ENCODE measurements at places on chromosomes 2 and 18. TPM values are rescaled to one million over a fixed set of nuclear protein-coding genes. Genes with fewer than 3 reads are reported as not detected.

The AQP12B gene
- total RNA-seq = not detected

GRCh38 chr18:46019936-46020335 is 52.1 kb downstream of the PSTPIP2 start:
- no peak for DNase-seq

The STARD6 gene
- not detected for total RNA-seq

DNA sequence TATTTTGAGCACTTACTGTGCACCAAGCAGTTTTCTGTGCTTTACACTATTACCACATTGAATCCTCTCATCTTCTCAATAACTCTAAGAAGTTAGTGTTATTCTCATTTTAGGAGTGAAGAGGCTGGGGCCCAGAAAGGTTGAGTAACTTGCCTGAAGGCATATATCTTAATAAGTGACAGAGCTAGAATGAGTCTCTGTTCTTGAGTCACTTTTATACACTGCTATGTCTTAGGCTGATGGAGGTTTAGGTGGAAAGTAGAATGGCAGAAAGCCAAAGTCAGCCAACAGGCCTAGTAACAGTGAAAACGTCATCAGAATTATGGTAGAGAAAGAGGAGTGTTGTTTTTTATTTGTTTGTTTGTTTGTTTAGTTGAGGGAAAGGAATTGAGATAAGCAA is 27.9 kb upstream of the RPE start:
- no peak for DNase-seq

The CCDC74B gene
- not detected for total RNA-seq

DNA sequence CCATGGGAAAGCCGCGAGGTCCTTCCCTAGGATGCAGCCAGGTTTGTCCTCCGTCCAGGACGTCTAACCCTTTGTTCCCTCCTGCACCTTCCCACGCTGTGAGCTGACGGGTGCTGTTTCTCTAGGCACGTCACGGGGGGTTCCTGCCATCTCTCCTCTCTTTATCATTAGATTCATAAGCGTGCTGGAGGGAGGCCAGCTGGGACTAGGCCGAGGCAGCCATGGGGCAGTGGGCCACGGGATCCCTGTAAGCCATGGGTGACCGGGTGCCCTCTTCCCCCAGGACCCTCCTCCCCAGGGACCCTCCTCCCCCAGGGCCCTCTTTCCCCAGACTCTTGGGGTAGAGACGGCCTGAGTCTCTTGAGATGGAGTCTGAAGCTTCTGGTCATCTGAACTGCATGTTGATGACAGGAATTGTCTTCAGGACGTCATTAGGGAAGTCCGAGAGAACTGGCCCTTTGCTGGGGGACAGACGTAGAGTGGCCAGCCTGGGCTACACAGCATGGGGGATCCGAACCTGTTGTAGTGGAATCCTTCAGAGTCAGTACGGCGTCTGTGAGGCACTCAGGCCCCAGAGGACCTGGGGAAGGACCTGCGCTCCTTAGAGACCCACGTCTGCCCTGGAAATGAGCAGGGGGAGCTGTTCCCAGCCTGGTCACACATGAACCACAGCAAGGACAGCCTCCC is 108.1 kb downstream of the TPO start:
- no peak for DNase-seq

GRCh38 chr18:59715445-59715844 is 18.2 kb upstream of the CCBE1 start:
- no peak for DNase-seq

- DNase-seq = no peak
Measured at GRCh38 chr2:232322560-232323327, 55.8 kb upstream of the ALPP start.

The RESP18 gene
- total RNA-seq = not detected

The DUSP2 gene
- total RNA-seq = 0.98 TPM

DNA sequence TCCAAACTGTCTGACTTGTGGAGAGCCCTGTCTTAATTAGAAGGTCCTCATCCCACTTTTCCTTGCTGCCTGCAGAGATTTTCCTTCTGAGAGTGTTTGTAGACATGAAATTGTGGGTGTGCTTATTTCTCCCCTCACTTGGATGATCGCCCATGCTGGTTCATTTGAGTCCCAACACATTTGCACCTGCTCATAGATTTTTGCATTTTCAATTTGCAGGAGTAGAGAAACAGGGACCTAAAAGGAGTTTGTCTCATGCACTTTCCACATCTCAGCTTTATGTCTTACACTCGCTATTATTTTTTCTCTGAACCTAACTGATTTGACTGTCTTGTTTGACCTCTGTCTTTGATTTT is 33.2 kb upstream of the FHL2 start:
- no peak for DNase-seq

- no peak for DNase-seq
Measured at GRCh38 chr2:192137451-192137850, 57.3 kb downstream of the TMEFF2 start.

The ABCB11 gene
- total RNA-seq = 68.5 TPM

DNA sequence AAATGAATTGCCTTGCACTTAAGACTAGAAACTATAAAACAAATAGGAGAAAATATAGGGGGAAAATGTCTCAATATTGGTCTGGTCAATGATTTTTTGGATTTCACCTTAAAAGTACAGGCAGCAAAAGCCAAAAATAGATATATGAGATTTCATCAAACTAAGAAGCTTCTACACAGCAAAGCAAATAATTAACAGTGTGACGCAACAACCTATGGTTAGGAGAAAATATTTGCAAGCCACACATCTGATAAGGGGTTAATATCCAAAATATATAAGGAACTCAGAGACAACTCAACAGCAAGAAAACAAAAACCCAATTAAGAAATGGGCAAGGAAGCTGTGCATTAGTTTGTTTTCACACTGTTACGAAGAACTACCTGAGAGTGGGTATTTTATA is 89.1 kb downstream of the MAIP1 start:
- no peak for DNase-seq

DNA sequence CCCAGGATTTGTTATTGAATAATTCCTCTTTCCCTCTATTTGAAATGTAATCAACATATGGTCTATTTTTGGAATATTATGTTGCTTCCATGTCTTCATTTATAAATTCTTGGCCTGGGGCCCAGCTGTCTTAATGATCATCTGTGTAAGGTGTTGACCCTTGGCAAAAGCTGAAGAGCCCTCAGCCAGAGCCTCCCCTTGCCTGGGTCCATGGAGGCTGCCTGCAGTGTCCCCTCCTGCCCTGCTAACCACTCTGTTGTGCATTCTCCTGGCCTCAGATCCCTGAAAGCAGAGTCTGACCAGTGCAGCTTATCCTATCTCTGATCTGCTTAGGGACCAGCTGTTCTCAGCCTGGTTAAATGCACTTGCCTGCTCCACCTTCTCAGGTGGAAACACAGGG is 226.1 kb upstream of the APCDD1 start:
- no peak for DNase-seq

GRCh38 chr18:61702007-61702406 is 190.8 kb downstream of the RNF152 start:
- DNase-seq = no peak

DNA sequence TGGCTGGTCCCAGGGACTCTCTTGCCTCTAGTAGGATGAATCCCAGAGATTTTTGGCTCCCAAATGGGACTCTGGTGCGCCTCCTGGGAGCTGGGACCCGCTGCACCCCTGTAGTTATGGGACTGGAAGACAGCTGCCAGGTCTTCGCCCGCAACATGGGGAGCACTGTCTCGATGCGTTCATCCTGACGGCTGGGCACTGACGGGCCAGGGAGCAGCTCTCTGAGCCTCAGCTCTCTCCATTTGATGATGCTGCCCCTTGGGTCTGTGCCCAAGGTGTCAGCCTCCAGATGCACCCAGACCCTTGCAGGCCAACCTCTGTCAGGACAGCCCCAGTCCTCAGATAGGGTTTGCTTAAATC is 9.3 kb upstream of the ARMC9 start:
- DNase-seq = no peak

DNA sequence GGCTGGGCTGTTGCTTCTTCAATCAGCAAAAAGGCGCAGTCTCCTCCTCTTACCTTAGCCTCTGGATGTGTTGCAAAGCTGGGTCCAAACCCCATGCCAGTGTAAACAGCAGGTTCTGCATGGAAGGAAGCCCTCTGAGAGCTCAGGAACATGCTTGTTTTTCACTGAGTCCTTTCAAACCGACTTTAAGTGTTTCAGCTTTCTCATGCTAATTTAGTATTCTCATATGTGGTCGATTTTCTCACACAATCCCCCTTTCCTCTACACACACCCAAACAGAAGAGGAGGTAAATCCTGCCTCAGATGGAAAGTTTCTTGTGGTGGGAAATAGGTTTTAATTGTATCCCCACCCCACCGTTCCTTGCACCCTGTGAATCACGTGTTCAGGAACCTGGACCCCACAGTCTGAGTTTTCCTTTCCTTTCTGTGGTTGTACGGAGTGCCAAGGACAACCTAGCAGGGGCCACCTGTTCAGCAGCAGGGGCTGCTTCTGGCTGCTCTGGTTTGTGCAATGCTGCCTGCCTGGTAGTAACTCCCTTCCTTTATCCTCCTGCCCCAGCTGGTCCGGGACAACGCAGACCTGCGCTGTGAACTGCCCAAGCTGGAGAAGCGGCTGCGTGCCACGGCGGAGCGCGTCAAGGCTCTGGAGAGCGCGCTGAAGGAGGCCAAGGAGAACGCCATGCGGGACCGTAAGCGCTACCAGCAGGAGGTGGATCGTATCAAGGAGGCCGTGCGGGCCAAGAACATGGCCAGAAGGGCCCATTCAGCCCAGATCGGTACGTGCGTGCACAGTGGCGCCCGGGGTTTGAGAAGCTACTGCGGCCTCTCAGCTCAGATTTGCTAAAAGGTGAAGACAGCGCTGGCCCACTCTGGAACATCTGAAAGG is 28.7 kb upstream of the LYPD6B start:
- no peak for DNase-seq

GRCh38 chr2:8252997-8253694 is 428.7 kb upstream of the ID2 start:
- no peak for DNase-seq
